ENCODE measurements at places on chromosomes 1 and 21.
A peak's percentile ranks its signal among the peaks of the same experiment; 100 is the strongest.

- no peak for DNase-seq
Observed at GRCh38 chr1:164092603-164093353, 466.2 kb upstream of the PBX1 start.

- DNase-seq: no peak
Observed at GRCh38 chr1:26102526-26102925, 9.1 kb upstream of the PDIK1L start.

- DNase-seq: no peak
Observed at GRCh38 chr21:45997205-45997494, 15.6 kb downstream of the COL6A1 start.

GRCh38 chr1:154460695-154461260 lies 41.2 kb upstream of the TDRD10 start:
- no peak for DNase-seq

DNA sequence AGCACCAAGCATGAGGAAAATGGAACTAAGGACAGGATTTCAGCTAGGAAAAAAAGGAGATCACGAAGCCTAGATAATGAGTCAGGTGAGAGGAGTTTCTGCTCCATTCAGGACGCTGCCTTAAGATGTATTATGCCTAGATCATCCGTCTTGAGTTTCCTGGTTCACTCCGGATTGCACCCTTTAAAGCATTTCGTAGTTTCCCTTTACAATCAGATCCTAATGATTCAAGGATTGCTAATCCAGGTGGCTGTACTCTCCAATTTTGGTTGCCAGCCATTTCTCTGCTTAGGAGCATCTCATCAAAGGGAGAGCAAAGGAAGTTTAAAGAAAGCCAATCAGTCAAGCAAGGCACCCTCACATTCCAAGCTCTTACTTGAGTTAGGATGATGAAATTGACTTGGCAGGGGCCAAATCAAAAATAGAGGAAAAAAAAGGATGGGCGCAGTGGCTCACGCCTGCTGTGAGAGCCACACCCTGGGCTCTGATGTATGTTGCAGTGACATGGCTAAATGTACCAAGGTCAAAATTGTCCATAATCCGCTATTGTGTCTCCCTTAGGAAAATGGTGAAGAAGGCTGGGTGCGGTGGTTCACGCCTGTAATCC lies 156.9 kb upstream of the SOD1 start:
- no peak for DNase-seq

GRCh38 chr1:28601696-28602095 lies 9.6 kb downstream of the RAB42 start:
- DNase-seq: no peak

DNA sequence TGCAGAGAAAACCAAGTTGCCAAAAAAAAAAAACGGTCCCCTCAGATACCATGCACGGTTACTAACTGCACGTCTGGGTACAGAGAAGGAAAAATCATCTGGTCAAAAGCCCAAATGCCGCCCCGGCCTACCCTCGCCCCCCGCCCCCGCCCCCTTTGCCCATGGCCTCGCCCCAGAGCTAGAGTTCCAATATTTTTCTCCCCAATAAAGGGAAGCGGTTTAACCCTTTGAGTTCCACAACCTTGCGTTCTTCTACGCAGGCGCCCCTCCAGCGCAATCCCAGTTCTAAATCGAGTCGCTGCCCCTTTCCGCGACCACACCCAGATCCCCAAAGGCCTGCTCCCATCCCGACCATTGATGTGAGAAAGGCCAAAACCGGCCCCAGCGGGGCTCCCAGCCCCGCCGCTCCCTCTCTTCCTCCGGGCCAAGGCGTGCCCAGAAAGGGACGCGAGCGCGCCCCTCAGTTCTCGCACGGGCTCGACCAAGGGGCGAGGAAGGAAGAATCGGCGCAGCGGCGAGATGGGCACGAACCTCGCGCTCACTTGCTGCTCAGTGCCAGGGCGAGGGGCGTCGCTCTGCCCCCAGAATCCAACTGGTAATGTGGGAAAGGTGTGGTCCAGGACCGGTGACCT lies 797 bp downstream of the WDR47 start:
- DNase-seq: peak; percentile 1

- DNase-seq: no peak
Observed at GRCh38 chr21:34354836-34355235, 9.0 kb upstream of the KCNE2 start.

- no peak for DNase-seq
Observed at GRCh38 chr1:171206204-171206977, 21.3 kb downstream of the FMO2 start.

GRCh38 chr1:46379996-46380395 lies 14.1 kb upstream of the FAAH start:
- DNase-seq: no peak

- DNase-seq: peak; percentile 28
Observed at GRCh38 chr1:174262349-174263241, 103.3 kb downstream of the RABGAP1L start.

DNA sequence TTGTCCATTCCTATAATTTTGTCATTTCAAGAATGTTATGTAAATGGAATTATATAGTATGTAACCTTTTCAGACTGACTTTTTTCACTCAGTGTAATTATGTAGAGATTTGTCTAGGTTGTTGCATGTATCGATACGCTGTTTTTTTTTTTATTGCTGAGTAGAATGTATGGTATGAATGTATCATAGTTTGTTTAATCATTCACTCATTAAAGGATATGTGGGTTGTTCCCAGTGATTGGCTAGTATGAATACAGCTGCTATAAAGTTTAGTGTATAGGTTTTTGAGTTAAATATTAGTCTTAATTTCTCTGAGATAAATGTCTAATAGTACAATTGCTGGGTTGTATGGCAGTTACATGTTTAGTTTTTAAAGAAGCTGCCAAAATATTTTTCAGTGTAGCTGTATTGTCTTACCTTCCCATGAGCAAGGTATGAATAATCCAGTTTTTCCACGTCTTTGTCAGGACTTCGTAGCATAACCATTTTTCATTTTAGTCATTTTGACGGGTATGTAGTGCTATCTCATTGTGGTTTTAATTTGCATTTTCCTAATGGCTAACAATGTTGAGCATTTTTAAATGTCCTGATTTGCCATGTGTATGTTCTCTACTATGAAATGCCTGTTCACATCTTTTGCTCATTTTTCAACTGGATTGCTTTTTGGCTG lies 22.4 kb downstream of the CASQ2 start:
- no peak for DNase-seq

DNA sequence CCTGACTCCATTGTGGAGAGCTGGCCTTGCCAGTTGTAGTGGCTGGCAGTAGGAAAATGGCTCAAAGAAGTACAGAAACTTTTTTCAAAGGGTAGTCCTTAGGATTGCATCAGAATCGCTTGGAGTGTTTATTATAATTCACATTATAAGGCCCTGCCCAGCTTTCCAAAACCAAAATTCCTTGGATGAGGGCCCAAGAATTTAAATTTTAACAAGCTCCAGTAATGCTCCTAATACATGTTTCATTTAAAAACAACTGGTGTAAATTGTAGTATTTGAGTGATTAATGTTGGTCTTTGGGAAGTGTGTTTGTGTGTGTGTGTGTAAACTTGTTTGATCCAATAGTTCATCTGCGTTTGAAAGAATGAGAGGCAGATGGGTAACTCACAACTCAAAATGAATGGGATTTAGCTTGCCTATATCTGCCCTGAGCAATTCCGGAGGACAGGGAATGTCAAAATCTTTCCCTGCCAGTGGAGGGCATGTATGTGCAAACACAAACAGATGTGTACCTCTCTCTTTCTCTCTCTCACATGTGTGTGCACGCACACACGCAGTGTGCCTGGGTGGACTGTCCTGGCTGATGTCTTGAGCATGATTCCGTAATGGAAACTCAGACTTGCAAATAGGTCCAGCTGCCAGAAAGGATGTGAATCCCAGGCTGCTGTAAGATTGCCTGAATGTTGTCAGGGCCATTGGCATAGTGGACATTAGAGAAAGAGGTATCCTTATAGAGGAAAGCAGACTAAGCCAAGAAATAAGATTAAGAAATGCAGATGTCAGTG lies 293.1 kb downstream of the LMX1A start:
- no peak for DNase-seq

GRCh38 chr21:33007747-33008146 lies 18.0 kb upstream of the OLIG2 start:
- no peak for DNase-seq

- DNase-seq: no peak
Observed at GRCh38 chr1:23459338-23459757, 24.6 kb downstream of the ASAP3 start.

All from naive thymus-derived CD8-positive, alpha-beta T cell (primary cell).